Stimulated activated CD8-positive, alpha-beta memory T cell treated with anti-CD3 and anti-CD28 coated beads, Interleukin-12 subunit alpha, Interleukin-12 subunit beta, amount 100 ng/mL, for 4 hours (primary cell): ENCODE measurements at places on chromosomes 1 and 21.

- no peak for DNase-seq
These were observed 108.2 kb upstream of the TNFSF4 start for GRCh38 chr1:173315296-173315695.

GRCh38 chr1:42945164-42945563 is 13.5 kb downstream of the SLC2A1 start:
- DNase-seq = no peak

GRCh38 chr1:5913876-5914275 is 78.3 kb downstream of the NPHP4 start:
- DNase-seq = no peak

DNA sequence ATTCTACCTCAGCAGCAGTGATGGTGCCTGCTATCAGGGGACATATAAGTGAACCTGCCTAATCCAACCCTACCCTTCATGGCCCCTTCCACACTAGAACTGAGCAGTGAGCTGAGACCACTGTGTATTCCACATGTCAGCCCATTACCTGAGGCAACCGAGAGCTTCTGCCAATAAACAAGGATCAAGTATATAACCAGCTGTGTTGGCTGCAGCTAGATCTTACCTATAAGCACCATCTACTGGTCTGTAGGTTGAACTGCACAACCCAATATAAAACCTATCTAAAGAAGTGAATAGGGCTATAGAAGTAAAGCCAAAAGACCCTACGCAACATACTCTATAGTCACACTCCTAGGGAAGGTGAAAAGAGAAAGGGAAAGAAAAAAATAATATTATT is 376.9 kb downstream of the HHIPL2 start:
- DNase-seq = no peak

DNA sequence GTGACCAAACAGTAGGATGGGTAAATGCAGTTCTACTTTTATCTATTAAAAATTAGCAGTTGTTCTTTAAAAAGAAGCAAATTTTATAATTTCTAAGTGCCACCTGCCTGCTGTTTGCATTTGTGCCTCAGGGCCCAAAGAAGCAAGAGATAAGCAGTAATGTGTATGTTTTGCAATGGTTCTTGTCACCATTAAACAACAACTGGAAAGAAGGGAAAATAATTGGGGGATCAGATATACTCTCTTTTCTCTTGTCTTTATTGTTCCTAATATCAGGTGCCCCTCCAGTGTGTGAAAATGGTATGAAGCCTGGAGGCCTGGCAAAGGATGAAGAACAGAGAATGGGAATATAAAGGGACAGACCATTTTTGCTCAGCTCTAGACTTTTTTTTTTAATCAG is 9.6 kb downstream of the B3GALT2 start:
- DNase-seq = no peak

DNA sequence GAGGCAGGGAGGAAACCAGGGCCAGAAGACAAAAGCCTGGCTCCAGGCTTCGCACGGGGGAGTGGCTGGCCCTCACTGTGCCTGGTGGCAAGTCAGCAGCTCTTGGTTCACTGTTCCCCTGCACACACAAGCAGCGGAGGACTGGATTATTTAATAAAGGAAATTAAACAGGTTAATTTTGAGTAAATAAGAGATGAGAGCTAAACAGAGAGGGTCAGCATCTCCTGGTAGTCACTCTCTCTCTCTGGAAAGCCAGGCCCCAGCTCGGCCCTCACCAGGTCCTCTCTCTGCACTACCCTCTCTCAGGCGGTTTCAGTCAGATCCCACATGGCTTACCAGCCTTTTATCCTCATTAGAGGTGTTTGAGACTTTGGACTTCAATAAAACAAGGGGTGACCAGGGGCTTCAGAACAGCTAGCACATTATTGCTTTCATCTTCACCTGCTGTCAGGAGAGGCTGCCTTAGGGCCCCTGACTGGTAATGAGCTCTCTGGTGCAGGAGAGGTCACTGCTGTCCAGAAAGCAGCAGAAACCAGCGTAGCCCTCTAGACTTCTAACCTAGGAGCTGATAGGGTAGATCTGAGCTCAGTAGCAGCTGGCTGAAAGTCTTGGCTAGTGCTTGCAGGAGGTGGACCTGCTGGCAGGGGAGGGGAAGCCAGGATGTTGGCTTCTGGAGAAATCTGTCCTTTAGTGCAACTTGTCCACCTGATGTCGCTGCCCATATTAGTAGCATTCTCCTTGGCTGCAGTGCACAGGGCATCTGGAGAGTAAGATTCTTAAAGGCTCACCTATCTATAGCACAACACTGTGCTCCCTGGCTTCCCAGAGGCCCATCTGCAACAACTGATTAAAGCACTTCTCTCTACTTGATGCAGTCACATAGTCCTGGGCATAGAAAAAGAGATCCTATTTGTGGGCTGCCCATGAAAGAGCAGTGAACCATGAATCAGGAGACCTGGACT is 45.9 kb downstream of the SYT6 start:
- DNase-seq = no peak

DNA sequence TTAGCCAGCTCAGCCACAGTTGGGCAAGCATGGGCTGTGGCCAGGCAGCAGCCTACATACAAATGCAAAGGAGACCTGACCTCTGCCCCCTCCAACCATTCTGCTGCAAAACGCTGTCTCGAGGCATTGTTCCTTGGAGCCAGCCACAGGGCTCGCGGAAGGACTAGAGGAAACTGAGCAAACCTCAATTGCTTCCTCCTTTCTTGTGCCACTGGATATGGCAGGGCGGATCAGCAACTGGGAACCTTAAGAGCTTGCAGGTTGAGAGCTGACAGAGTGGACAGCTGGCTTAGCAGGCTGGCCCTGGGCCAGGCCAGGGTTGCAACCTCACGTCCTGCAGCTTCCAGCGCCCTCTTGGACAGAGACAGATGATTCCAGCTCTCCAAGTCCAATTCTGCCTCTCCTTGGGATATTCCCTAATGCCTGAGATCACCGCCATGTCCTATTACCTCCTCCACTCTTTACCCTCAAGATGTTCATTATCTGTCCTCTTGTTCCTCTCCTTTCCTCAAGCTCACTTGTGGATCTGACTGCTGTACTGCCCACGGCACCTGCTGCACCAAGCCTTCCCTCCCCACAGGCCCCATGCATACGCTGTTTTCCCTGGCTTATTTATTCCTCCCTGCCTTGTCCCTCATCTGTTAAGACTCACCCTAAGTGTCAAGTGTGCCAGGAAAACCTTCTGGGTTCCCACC is 67.5 kb downstream of the SDC3 start:
- no peak for DNase-seq

- DNase-seq = no peak
These were observed 43.7 kb upstream of the COL6A1 start for GRCh38 chr21:45937721-45938452.

- no peak for DNase-seq
These were observed 72.7 kb downstream of the DIRAS3 start for GRCh38 chr1:67977756-67978155.

- no peak for DNase-seq
These were observed 274.5 kb downstream of the CTH start for GRCh38 chr1:70685300-70686286.

DNA sequence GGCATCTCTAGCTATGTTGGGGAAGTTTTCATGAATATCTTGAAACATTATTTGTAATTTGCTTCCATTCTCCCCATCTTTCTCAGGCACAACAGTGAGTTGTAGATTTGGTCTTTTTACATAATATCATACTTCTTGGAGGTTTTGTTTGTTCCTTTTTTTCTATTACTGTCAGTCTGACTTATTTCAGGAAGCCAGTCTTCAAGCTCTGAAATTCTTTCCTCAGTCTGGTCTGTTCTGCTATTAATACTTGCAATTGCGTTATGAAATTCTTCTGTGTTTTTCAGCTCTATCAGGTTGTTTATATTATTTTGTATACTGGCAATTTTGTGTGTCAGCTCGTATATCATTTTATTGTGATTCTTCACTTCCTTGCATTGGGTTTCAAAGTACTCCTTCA is 424.6 kb upstream of the PTBP2 start:
- no peak for DNase-seq

GRCh38 chr1:226203240-226203639 is 16.7 kb upstream of the ACBD3 start:
- DNase-seq = no peak

DNA sequence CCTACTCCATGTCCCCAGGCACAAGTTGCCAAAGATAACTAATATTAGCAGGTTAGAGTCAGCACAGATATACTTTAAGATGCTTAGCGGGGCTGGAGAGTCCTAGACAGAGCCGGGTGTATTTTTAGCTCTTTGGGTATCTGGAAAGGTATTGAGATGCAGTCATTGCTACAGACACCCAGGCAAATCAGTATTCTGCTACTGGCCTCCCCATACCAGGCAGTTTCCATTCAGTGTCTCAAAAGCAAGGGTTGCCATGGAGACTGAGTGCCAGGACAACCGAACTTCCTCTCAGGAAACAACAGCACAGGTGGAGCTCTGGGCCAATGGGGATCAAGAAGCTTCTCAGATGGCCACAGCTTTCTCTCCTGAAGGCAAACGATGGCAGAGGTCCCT is 45.3 kb downstream of the KCNC4 start:
- no peak for DNase-seq
